ENCODE measurements at places on chromosomes 16 and 17. TPM values are rescaled to one million over a fixed set of nuclear protein-coding genes. Genes with fewer than 3 reads are reported as not detected.
A peak's percentile ranks its signal among the peaks of the same experiment; 100 is the strongest.

The DCXR gene
- 123 TPM for total RNA-seq

The KRTAP4-6 gene
- total RNA-seq, result not detected

The COX11 gene
- total RNA-seq, result 51.3 TPM

The VTN gene
- 0.31 TPM for total RNA-seq

GRCh38 chr17:82063424-82064415 is 1.9 kb downstream of the DUS1L start:
- no peak for DNase-seq

DNA sequence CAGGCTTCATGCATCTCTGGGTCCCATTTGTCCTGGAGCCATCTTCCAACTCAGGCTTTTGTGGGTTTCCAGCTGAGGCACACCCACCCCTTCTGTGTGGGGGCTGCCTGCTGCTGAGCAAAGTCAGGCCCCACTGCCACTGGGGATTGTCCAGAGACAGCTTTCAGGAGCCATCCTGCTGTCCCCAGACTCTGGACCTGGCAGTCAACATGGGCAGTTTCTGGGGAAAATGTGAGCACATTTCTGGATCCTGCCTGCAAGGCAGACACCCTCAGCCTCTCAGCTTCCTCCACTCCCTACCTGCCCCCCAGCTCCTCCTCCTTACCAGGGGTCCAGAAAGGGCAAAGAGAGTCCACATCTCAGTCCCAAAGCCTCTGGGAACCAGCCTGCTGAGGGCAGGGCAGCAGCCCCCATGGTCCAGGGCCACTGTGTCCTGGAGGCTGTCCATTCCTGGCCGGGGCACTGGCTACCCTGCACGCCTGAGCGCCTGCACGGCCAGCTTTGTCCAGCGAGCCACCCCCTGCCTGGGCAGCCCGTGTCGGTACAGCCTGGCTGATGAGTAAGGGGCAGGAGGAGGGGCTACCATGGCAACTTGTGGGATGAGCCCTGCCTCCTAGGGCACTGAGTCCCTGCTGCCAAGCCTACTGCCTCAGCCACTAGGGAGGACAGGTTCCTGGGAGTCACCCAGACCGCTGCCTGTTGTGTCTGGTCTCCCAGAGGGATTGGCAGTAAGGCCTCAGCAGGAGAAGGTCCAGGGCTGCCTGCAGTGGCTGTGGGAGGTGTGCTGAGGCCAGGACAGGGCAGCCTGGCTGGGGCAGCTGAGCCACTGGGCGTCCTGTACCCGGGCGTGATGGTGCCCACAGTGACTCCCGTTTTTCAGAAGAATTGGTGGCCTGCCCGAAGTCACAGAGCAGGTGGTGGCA is at the start of gene SLC47A2:
Gene SLC47A2 (minus strand): TSS at position 477 of the 923 bp plus-strand sequence. CDS start 29 bp downstream, at position 448.
- no peak for DNase-seq

- no peak for DNase-seq
Measured at GRCh38 chr16:83723244-83723643, 84.5 kb upstream of the HSBP1 start.

- DNase-seq, result no peak
Measured at GRCh38 chr16:31186176-31186575, 6.2 kb downstream of the FUS start.

- DNase-seq, result peak; percentile 86
Measured at GRCh38 chr17:7252176-7253043, at the start of gene ELP5. Gene ELP5 (plus strand): TSS chr17:7252215. CDS start chr17:7252551, 336 bp downstream.

DNA sequence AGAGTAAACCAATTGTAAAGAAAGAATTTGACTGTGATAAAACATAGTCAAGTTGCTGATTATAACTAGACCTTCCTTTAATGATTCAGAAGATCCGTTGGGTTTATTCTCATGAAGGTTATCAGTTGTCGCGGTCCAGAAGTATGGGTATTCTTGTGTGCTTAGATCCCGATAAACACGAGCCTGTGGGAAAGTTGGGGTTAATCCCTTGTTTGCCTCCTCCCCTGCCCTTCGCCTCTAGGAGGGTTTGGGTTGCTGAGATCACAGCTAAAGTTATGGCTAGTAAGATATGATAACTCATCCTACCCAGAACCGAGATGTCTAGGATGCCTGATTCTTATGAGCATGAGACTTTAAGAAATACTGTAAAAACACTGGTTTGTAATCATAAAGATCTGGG is 66.8 kb downstream of the GPRC5B start:
- no peak for DNase-seq

GRCh38 chr16:21937336-21937829 is 15.8 kb upstream of the UQCRC2 start:
- no peak for DNase-seq

GRCh38 chr16:30376461-30376902 is 1.9 kb downstream of the MYL11 start:
- DNase-seq, result no peak

- DNase-seq, result no peak
Measured at GRCh38 chr17:76566613-76566943, 19.1 kb downstream of the ST6GALNAC2 start.

Data from activated T-helper 1 cell treated with anti-CD3 and anti-CD28 coated beads, Interleukin-12 subunit alpha, Interleukin-12 subunit beta, Interleukin-2, Interleukin-4 antibody, amounts not matched to agents 30 ng/mL and 10 ng/mL and 1 ng/mL, durations not matched to agents 14 hours and 24 hours and 36 hours (primary cell).